Right renal pelvis (tissue), 4 donors: ENCODE measurements at places on chromosomes 11 and 22.

- DNase-seq = no peak
Observed at GRCh38 chr11:71391796-71392195, 56.4 kb downstream of the DHCR7 start.

- no peak for DNase-seq
Observed at GRCh38 chr11:61918938-61919704, 1.8 kb upstream of the RAB3IL1 start.

GRCh38 chr22:24514241-24515026 lies 19.3 kb downstream of the UPB1 start:
- DNase-seq = no peak

- DNase-seq = peak; percentile 59
Observed at GRCh38 chr22:31046539-31047226, 34.4 kb upstream of the SMTN start.

DNA sequence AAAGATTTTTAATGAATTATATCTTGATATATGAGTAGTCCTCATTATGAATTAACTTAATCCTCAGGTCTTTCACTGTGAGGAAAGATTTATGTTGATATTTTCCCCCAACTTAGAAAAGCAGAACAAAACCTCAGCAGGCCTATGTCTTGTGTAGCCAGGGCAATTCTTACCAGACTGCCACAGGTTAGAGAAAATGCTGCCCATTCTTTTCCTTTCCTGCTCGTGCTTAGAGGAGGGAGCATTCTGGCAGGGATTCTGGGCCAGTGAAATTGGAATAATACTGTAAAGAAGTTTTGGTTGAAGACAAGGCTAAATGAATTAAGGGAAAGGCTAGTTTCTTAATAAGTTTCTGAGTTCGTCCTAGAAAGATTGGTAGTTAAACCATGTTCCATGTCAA lies 56.6 kb downstream of the ZNRF3 start:
- no peak for DNase-seq

GRCh38 chr11:121754598-121754997 lies 301.8 kb upstream of the SORL1-AS1 start:
- no peak for DNase-seq

GRCh38 chr11:130272336-130272735 lies 42.4 kb downstream of the ZBTB44 start:
- DNase-seq = no peak

DNA sequence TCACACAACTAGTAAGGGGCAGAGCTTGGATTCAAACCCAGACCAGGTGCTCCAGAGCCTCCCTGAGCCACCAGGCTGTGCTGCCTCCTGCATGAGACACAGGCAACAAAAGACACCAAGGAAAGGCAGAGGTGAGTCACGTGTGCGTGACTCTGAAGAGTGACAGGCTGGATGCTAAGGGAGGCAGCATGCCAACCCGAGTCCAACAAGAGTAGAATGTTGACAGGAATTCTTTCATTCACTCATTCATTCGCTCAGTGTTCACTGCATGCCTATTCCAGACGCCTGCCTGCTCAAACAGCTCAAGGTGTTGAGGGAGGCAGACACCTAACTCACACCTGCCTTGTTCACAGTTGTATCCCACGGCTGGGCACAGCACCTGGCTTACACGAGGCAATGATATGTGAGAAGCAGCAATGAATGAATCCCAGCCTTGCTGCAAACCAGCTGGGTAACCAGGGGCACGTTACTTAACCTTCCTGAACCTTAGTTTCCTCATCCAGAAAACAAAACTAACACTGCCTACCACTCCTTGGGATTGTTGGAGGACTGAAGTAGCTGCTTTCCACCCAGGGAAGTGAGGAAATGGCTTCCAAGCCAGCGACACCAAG lies 73.8 kb upstream of the ARFGAP3 start:
- DNase-seq = no peak

- DNase-seq = no peak
Observed at GRCh38 chr11:32266601-32267000, 168.7 kb downstream of the WT1 start.

DNA sequence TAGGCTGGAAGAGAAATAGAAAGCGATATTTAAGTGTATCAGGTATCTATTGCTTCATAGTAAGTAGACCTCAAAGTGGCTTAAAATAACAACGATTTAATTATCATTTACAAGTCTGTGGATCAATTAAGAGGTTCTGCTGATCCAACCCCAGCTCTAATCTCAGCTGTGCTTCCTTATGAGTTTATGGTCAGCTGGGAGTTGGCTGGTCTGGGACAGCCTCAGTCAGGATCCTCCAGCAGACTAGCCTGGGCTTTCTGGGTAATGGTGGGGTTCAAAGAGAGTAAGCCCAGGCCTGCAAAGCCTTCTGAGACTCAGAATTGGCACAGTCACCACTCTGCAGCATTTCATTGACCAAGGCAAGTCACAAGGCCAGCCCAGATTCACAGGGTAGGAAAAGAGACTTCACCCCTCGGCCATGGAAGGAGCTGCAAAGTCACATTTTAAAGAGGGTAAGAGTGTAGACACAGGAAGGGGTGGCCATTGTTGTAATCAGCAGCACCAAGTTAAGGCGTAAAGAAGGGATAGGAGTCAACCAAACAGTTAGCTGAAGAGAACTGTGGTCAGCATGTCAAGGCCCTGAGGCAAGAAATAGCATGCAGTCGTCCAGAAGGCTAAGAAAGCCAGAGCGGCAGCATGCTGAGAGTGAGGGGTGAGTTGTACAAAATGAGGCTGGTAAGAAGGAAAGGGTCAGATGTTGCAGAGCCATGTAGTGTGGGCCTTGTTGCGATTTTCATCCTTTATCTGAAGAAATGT lies 168.2 kb downstream of the ETS1 start:
- no peak for DNase-seq

DNA sequence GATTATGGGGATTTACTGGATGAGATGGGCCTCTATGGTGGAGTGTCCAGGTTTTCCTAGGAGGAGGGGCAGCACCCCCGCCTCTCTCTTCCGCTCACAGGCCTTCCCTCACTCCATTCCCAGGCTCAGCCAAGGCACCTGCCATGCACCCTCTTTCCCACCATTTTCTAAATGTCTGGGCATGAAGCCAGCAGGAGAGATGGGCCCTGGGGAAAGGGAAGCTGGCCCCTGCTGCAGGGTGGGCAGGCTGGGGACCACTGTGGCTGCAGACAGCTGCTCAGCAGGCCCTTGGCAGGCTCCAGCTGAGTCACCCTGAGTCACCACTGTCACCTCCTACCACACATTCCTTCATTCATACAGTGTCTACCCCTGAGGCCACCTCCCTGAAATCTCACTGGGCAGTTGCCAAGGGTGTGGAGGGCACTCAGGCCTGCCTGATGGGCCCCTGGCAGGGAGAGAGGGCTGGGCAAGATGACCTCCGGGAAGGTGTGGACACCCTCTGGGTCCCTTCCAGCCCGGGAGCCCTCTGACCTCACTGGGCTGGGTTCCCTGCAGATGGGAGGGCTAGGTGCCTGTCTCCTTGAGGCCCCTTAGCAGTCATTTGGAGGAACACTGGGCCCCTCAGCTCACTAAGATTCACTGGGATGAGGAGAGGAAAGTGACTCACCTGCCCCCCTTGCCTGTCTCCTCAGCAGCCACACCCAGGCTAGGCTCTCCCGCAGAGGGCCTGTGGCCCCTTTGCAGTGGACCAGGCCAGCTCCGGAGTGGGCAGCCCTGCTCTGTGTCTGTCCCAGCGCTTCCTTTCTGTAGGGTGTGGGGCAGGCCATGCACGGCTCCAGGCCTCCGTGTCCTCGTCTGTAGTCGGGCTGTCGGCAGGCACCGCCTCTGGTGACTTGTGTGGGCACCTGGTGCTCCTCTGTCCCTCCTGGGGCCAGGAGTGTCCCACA lies 7.8 kb downstream of the MYEOV start:
- DNase-seq = no peak

GRCh38 chr22:45846952-45847351 lies 130.0 kb downstream of the WNT7B start:
- DNase-seq = no peak

DNA sequence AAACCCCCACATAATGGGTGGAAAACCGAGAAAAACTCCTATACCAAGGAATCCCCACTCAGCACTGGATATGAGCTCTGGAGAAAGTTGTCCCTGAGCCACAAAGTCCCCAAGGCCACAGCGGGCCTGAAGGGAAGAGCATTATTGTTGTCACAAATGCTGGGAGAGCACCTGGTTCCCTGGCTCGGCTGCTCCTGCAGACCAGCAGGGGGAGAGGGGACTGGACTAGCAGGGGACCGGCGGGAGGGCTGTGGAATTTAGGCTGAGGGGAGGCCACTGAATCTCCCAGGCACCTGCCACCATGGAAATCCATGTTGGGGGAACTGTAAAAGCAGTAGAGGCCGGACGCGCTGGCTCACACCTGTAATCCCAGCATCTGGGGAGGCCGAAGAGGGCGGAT lies 7.0 kb downstream of the PC start:
- no peak for DNase-seq

GRCh38 chr22:26430600-26430999 lies 1.5 kb downstream of the ASPHD2 start:
- DNase-seq = no peak

- no peak for DNase-seq
Observed at GRCh38 chr11:46069595-46069994, 51.7 kb downstream of the PHF21A start.

GRCh38 chr11:10275714-10276113 lies 18.3 kb downstream of the SBF2 start:
- DNase-seq = no peak

DNA sequence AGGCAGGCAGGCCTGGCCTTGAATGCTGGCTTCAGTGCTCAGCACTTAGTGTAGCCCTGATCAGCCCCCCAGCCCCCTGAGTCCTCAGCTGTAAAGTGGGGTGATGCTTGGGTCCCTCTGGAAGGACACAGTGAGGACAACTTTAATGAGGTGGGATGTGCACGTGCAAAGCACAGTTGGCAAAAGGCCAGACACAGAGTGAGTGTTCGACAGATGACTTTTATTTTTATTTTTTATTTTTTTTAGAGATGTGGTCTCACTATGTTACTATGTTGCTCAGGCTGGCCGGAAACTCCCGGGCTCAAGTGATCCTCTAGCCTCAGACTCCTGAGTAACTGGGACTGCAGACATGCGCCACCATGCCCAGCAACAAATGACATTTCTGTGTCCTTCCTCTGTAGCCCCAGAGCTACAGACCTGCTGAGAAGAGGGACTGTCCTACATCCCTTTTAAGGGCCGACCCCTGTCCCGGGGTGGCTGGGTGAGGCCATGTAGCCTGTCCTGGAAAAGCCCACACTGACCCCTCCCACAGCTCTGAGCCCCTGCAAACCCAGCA lies 6.9 kb upstream of the C11orf96 start:
- DNase-seq = no peak

DNA sequence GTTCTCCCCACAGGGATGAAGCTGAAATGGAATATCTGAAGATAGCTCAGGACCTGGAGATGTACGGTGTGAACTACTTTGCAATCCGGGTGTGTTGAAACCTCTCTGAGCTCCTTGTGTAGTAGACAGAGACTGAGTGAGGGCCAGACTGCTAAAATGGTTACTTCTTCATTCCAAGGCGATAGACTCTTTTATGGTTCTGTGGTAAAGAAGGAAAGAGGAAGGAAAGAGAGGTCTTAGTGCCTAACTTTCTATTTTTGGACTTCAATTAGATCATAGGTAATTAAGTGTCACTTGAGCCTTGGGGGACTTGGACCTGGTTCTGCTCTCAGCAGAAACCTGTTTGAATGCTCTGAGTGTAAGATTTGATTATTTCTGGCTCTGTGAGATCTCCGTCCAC lies 54.7 kb downstream of the NF2 start:
- DNase-seq = no peak

DNA sequence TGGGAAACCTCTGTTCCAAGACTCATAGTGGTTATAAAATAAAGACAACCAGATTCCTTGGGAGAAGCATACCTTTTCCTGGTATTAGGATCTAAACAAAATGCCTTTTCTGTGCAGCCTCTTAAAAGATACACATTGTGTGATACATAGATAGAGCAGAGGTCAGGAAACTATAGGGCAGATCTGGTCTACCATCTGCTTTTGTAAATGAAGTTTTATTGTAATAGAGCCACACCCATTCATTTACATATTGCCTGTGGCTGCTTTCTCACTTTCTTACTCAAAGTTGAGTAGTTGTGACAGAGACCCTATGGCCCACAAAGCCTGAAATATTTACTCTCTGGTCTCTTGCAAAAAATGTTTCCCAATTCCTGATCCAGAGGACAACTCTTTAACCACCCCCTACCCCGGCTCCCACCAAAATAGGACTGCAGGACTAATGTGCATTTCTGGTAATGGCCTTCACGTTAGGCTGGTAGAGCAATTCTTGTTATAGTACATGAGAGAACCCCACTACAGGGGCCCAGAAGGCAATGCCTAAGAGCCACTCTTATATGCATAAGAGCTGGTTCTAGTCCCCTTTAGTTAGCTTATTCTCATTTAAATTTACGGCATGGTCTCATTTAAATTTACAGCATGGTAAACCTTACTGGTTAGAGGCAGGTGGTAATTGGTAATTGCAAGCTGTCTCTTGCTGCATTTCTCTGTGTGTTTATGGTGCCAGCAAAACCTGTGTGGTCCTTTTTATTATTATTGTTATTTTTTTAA lies 76.8 kb upstream of the YWHAH start:
- DNase-seq = no peak

DNA sequence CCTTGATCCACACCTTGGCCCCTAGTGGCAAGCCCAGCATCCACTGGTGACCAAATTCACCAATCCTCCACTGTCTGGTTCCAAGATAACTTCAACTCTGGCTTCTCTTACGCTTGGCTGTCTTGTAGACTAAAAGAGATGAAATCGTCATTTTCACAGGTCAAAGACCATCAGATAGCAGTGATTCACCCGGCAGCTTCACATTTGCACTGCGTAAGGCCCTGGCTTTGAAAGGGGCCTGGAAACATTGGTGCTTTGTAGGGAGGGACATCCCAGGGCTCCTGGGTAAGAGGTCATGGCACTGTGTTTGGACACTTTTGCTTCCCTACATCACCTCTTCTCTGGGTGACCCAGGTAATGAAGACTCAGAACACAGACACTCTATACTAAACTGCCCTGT lies 30.1 kb upstream of the FADD start:
- no peak for DNase-seq

GRCh38 chr11:119975561-119976152 lies 162.3 kb downstream of the TRIM29 start:
- no peak for DNase-seq

DNA sequence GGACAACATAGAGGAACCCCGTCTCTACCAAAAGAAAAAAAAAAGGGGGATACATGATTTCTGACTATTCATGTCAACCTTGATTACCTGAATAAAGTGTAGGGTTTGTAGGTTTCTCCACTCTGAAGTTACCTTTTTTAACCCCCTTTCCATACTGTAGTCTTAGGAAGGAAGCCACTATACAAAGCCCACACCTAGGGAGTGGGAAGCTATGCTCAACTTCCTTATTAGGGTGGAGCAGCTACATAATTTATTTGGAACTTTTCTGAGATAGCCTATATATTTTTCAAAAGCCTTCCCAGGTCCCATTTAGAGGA lies 582 bp upstream of the ATP6V1E1 start:
- no peak for DNase-seq

- DNase-seq = no peak
Observed at GRCh38 chr22:20106849-20107237, 9.1 kb upstream of the RANBP1 start.
